ENCODE measurements at places on chromosomes 6 and 20.

DNA sequence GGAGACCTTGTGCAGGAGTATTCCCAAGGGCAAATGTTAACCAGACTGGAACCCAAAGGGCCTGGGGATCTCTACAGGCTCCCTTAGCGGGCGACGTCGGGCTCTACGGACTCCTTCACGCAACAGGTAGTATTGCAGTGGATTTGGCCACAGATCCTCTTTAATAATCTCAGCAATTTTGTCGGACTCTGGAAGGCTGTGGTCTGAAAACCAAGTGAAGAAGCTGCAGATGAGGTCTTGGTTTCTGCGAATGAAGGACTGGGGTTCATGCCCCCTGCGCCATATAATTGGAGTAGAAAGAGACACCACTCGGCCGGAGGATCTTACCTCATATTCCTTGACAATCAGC, 1.3 kb downstream of the TSPYL1 start:
- no peak for DNase-seq

DNA sequence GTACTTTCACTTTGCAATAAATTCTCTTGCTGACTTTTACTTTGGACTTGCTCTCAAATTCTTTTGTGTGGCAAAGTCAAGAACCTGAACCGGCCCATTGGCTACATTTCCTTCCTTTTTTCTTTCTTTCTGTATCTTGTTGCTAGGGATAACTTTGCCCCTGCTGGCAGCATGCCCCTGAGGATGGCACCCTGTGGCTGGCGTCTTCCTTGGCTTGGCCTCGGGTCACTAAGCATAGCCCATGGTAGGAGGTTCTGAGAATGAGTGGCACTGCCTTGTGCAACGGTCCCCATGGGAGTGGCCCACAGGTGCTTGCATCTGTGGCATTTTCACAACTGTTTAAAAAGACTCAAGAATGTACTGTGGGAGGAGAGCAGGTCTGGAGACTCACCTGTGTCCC, 14.0 kb upstream of the HLA-F start:
- DNase-seq = no peak

GRCh38 chr20:25025986-25026605, 31.8 kb downstream of the ACSS1 start:
- no peak for DNase-seq

DNA sequence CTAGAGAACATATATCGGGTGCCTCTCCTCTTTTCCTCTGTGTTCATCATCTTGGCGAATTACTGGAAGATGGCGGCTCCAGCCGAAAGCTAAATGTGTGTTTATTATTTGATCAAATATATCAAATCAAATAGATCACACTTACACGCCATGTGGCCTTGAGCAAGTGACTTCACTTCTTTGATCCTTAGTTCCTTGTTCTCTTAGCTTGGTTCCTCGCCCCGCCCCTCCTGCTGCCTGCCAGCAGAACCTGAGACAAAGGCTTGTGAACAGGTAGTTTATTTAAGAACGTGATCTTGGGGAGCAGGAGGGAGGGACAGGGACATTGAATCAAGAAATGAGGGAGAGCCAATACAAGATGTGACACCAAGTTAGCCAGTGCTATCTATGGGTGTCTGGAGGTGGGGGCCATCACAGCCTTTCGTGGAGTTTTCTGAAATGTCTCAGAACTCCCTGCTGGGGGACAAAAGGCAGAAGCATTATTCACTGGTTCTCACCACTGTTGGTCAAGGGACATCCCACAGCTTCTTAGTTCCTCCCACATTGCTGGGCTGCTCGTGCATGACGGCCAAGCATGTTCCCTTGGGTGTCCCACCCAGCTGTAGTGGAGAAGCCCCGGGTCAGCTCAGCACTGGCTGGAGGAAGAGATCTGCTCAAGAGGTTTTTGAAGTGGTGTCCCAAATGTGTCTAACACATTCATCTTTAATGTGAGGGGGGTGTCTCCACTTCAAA, 44.9 kb upstream of the RNF24 start:
- no peak for DNase-seq

DNA sequence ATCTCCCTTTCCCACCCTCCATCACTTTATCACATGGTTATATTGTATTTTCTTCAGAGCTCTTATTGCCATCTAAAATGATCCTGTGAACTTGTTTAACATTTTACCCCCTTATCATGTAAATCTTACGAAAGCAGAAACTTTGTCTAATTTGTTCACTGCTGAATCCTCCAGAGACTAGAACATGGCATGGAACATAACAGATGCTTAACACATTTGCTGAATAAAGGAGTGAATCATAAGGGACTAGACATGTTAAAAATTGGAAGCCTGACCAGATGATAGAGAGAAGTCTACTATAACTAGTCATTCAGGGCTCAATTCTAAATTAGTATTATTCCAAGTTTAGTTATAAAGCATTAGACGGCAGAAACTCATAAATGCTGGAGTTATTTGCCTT, 73.3 kb downstream of the MAN1A1 start:
- DNase-seq = no peak

- DNase-seq = no peak
Observed at GRCh38 chr20:47730744-47731143, 54.5 kb downstream of the SULF2 start.

DNA sequence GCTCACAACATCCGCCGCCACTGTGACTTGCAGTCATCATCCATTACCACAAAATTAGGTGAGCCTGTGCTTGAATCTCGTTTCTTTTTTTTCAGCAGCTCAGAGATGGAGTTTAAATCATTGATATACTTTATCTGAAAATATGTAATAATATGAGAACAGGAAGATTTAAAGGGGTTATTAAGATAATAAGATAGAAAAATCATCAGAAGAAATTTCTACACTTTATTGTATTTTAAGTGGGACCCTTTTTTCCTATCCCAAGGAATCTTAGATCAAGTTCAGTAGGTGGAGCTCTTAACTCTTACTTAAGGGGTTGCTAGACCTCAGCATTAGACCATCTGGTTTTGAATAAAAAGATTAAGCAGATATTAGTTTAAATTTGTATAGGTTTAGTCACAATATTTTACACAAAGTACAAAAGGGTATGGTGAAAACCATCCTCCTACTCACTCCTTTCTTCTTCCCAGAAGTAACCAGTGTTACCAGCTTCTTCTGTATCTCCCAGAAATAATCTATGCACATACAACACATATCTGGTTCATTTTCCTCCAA, 9.4 kb upstream of the NCOA7 start:
- no peak for DNase-seq

DNA sequence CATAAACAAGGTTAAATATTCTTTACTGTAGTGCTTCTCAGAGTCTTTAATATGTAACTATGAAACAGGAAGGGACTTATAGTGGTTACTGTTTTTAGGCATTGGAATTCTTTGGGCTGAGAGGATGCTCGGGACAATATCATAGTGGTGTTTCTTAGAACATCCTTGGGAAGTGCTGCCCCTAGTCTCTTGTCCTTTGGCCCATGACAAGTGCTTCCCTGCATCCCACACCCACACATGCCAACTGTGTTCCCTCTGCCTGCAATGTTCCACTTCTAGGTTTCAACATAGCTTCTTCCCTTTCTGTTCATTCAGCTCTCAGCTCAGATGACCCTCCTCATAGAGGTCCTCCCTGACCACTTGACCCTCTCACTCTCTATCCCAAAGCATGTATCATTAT, 37.6 kb downstream of the CFAP61 start:
- DNase-seq = no peak

DNA sequence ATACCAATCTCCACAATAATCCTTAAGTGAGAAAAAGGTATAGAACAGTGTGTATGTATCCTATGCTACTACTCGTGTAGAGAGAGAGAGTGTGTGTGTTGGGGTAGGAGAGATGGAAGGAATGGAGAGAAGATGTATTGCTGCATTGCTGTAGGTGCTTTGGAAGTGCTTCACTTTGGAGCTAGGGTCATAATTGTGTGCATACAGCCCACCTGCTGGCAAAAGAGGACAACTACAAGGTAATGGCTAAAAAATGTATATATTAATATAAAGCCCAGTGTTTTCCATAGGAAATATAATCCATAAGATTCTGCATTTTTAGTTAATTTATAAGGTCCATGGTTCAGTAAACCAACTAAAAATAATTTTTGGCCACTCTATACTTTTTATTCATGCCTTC, 36.1 kb downstream of the SERAC1 start:
- no peak for DNase-seq

GRCh38 chr6:3522561-3523260, 65.9 kb upstream of the SLC22A23 start:
- no peak for DNase-seq

GRCh38 chr6:136706430-136706829, 85.8 kb downstream of the MAP3K5 start:
- DNase-seq = no peak

DNA sequence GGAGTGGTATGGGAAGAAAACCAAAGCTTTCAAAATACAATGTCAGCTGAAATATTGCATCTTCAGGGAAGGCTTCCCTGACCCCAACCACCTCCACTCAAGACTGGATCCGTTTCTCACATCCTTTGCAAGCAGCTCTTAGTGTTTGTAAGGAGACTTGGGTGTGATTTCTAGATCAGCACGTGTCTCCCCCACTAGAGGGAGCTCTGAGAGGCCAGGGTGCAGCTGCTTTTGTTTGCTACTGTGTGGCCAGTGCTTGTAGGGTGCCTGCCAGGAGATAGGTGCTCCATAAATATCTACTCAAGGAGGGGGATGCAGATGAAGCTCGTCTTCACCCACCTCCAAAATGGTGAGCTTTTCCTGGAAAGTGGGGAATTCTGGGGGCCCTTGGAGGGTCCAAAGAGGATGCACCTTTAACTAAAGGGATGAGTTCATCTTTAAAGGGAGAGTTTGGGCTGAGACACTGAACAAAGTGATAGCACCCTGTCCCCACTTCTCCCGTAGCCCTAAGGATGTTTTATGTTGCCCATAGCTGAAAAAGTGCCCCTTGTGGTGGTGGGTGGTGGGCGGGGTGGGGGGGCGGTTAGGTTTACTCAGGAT, 52.6 kb upstream of the MAFB start:
- DNase-seq = peak; percentile 13

DNA sequence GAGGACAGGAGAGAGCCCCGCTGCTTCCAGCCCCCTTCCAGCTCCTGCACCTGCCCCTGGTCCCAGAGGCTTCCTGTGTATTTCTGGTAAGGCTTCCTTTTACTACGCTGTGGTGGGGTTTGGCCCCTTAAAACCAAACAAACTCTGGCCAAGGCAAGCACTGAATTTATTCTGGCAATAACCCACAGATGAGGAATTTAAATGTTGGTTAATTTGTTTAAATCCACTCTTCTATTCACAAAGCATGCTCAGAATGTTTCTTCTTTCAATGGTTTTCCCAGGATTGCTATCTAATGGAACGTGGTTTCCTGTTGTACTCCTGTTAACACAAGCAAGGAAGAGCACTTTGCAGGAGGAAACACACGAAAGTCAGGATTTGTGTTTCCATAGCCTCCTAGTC, 236.5 kb upstream of the FOXQ1 start:
- no peak for DNase-seq

- no peak for DNase-seq
Observed at GRCh38 chr6:142975365-142975764, 30.4 kb upstream of the HIVEP2 start.

DNA sequence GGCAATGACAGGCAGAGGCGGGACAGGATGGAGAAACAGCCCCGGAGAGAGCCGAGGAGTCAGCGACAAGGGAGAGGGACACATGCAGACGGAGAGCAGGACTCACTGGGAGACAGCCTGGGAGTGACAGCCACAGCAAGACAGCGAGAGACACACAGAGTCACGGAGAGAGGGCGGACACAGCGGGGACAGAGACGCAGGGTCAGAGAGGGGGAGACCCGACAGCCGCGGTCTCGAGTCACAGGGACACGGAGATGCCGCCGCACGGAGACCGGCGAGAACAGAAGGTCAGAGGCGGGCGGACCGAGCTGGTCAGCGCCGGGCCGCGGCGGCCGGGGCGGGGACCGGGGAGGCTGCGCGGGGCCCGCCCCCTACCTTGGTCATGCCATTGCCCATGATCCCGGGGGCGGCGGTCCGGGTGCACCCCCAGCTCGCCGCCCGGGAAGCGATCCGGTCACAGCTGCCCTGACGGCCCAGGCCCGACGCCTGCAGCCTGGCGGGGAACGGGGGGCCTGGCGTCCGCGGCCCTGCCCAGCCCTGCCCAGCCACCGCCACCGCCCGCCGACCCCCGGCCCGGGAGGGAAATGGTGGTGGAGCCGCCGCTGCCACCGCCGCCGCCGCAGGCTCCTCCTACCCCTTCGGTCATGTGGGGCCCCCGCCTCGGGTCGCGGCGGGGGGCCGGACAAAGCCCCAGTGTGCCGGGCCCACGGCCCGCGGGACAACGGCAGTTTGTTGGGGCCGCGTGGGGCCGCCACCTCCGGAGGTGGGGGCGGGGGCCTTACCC, at the start of the genes DUSP15 and TTLL9:
TSS of gene DUSP15 (minus strand) at position 586 of the 784 bp plus-strand sequence. CDS start at position 396, 190 bp downstream.
TSS of gene TTLL9 (plus strand) at position 693 of the 784 bp plus-strand sequence. CDS start 493 bp downstream, outside the sequence.
- no peak for DNase-seq

GRCh38 chr6:149628875-149629510, 19.5 kb downstream of the KATNA1 start:
- DNase-seq = no peak

DNA sequence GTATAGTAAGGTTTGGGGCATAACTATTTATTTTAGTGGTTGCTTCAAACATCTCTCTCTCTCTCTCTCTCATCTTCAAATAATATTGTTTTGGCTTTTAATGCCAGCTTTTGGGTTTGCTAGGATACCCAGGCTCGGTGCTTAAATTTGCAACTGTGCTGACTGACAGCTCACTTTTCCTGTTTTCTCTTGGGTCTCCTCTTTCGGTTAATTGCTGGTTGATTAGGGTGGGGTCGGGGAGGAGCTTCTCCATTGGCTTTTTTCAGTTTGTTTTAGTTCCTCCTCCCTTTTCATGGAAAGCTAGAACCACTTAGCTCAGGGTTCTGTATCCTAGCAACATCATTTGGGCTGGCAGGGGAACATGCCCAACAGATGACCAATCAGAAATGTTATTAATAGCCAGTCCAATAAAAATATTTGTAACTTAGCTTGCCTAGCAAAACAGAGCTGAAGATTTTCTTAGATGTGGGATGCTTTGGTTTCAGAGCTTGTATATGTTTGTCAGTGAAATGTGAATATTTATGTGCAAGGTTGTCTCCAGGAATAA, 11.3 kb downstream of the TFAP2B start:
- no peak for DNase-seq

DNA sequence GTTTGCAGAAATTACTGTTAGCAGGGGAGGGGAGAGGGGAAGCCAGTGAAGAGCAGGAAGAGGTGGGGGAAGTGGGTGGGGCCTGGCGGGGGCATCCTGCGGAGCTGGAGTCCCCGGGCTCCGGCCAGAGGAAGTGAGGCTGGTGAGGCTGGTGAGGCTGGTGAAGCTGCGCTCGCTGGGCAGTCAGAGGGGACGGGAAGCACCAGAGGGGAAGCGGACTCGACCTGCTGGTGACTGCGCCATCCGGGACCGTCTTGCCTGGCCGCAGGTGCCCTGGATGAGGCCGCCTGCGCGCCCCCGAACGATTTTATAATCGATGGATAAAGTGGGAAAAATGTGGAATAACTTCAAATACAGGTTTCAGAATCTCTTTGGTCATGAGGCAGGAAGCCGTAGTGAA, 635.3 kb upstream of the MARCKS start:
- DNase-seq = no peak

GRCh38 chr6:3186974-3187382, 29.6 kb upstream of the TUBB2A start:
- DNase-seq = no peak

GRCh38 chr6:24426729-24427446, 24.2 kb downstream of the MRS2 start:
- no peak for DNase-seq

All from stimulated activated CD4-positive, alpha-beta T cell treated with anti-CD3 and anti-CD28 coated beads, TNF-alpha, amount 100 ng/mL, for 48 hours (primary cell).